ENCODE measurements at places on chromosomes 16 and 17.
A peak's percentile ranks its signal among the peaks of the same experiment; 100 is the strongest.

GRCh38 chr16:46583036-46583435 lies 38.1 kb downstream of the SHCBP1 start:
- ATAC-seq, result peak; percentile 24

GRCh38 chr16:89613231-89613953 lies at the start of gene DPEP1:
TSS of gene DPEP1 (plus strand) at chr16:89613642. CDS start at chr16:89630411, 16,769 bp downstream.
- no peak for ATAC-seq

- ATAC-seq, result no peak
These were observed 10.3 kb upstream of the CCL22 start for GRCh38 chr16:57348327-57348726.

GRCh38 chr16:70493802-70494201 lies 29.6 kb downstream of the COG4 start:
- no peak for ATAC-seq

- ATAC-seq, result no peak
These were observed 115.4 kb upstream of the CACNG3 start for GRCh38 chr16:24140730-24141129.

- ATAC-seq, result no peak
These were observed 33.2 kb downstream of the PKD1 start for GRCh38 chr16:2102471-2102870.

GRCh38 chr16:53129281-53130158 lies 74.7 kb downstream of the CHD9 start:
- ATAC-seq, result no peak

- no peak for ATAC-seq
These were observed 19.8 kb upstream of the ABCA5 start for GRCh38 chr17:69346766-69347165.

GRCh38 chr17:63395075-63395805 lies 50.9 kb downstream of the CYB561 start:
- ATAC-seq, result no peak

- no peak for ATAC-seq
These were observed 50.0 kb downstream of the DNAH2 start for GRCh38 chr17:7767405-7768021.

Data from activated CD4-positive, CD25-positive, alpha-beta regulatory T cell treated with anti-CD3 and anti-CD28 coated beads, Interleukin-2, amount 50 U/mL, for 24 hours (primary cell).